ENCODE measurements at places on chromosomes 12 and 14.

DNA sequence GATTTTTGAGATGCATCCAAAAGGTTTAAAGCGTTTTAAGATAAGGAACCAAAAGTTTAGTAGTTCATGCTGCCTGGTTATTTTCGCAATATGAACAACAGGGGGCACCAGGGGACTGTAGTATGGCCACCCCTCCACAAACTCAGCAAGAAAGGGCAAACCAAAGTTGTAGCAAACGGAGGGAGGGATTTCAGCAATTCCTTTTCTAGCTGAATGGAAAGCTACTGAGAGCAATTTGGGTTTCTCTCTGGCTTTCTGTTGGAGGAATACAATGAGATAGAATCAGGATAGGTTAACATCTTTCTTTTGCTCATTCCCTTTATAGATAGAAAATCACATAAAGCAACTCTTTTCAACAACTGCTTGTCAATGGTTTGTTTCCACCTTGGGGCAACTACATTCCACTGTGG, 62.5 kb downstream of the DRAM1 start:
- peak; percentile 87 for DNase-seq

DNA sequence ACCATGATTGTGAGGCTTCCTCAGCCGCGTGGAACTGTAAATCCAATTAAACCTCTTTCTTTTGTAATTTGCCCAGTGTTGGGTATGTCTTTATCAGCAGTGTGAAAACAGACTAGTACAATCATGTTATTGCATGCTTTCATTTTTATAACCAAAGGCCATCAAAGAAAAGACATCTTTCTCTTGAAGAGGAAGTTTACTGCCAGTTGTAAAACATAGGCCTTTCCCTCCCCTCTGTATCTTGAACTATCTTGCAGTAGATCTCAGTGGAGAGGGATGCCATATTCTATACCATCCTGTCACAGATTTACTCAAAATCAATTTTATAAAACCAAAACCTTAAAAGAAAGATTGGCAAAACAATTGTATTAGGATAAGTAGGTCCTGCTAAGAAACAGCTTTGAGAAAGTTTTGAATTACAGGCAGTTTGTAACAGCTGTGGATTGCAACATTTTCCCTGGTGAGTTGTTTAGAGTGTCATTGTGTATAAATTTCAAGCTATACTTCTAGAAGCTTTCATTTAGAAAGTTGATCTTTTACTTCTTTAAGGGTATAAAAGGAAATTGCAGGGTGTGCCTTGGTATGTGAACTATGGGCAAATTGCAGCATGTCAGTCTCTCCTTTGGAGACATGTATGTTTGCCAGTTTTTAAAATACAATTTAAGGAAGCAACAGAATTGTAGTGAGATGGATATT, 128.0 kb downstream of the ATP23 start:
- DNase-seq, result no peak

DNA sequence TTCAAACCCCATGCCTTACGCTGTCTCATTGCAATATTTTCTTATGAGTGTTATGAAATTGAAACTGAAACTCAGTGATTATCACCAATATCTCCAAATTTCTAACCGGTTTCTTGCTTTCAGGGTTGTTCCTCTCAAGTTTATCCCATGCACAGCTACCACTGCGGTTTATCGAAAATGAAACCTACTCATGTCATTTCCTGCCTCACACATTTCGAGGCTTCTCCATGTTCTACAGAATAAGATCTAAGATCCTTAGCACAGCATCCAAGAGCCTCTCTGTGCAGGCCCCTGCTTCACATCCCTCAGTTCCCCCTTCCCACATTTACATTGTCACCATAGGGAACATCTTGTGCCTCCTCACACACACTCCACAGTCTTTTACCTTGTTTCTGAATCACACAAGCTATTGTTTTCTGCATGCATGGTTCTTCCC, 45.5 kb upstream of the FAR2 start:
- DNase-seq, result no peak

DNA sequence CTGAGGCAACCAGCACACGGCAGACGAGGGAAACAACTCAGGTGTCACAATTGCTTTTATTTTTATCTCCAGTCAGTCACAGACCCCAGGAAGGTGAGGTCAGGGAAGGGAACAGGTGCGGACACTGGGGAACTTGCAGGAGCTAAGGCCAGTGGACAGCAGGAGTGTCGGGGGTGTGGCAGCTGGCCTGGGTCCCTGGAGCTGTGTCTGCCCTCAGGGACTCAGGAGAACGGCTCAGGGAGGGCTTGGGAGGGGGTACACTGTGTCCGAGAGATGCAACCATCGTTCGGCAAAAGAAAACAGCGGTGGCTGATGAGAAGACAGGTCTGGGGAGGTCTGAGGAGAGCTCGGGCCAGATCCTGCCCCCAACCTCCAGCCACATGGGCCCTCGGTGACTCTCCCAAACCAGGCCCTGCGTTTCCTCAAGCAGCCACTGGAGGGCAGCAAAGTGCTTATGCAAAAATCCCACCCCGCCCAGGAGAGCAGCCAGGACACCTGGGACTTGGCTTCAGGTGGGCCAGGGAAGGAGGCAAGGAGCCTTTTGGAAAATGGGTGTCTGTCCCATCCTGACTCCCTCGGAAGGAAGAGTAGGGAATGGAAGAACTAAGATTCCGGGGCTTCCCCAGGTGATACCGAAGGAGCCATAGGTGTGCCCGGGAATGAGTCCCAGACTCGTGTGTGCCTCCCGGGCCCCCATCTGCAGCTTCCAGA, 24.1 kb upstream of the BCDIN3D start:
- peak; percentile 94 for DNase-seq

DNA sequence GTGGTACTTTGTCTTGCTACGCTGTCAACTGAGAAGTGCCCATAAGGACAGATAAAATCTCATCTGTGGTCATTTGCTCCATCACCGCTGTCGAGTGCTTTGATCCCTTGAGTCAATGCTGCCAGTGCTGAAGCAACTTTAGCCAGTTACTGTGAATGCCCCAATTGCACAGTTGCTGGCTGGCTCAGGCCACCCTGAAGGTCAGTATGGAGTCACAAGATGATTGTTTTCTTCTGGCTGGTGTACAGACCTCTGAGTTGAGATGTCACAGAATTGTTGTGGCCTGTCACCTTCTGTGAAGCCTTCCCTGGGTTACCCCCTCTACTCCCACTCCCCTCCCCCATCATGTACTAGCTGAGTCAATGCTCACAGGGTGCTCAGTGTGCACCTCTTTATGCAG, 92.9 kb downstream of the PELI2 start:
- peak; percentile 24 for DNase-seq

GRCh38 chr12:97758194-97758501, 295.5 kb downstream of the RMST start:
- no peak for DNase-seq

DNA sequence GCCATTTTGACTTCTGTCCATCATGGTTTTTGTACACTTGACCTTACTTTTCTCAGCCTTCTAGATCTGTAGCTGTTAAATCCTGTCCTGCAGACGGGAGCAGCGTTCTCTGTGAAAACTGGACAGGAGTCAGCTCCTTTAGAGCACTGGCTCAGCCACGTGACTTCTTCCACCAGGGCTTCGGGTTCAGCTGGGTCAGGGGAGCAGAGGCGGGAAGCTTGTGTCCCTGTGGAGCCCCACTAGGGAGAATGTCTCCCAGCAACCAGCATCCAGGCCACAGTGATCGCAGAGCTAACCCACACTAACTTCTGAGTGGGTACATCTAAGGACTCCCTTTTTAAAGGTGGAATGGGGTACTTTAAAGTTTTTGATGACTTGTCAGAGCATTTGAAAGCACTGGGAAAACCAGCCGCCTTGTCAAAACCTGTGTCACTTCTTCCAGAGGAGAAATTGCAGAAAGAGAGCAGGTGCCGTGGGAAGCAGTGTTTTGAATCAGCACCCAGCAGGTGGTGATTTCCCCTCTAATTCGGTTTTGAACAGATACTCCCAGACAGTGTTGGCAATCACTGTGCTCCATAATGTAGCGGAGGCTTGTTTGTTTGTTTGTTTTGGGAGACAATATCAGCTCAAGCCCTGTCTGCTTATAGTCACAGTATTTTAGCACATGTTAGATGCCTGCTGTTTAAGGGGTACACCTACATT, 17.9 kb downstream of the DERA start:
- no peak for DNase-seq

GRCh38 chr12:87923361-87923760, 105.8 kb downstream of the C12orf50 start:
- no peak for DNase-seq

GRCh38 chr12:62050785-62051184, 209.4 kb upstream of the USP15 start:
- no peak for DNase-seq

GRCh38 chr12:19639781-19640415, 200.6 kb downstream of the AEBP2 start:
- no peak for DNase-seq

- no peak for DNase-seq
Measured at GRCh38 chr12:93836620-93837260, 159.6 kb downstream of the CRADD start.

DNA sequence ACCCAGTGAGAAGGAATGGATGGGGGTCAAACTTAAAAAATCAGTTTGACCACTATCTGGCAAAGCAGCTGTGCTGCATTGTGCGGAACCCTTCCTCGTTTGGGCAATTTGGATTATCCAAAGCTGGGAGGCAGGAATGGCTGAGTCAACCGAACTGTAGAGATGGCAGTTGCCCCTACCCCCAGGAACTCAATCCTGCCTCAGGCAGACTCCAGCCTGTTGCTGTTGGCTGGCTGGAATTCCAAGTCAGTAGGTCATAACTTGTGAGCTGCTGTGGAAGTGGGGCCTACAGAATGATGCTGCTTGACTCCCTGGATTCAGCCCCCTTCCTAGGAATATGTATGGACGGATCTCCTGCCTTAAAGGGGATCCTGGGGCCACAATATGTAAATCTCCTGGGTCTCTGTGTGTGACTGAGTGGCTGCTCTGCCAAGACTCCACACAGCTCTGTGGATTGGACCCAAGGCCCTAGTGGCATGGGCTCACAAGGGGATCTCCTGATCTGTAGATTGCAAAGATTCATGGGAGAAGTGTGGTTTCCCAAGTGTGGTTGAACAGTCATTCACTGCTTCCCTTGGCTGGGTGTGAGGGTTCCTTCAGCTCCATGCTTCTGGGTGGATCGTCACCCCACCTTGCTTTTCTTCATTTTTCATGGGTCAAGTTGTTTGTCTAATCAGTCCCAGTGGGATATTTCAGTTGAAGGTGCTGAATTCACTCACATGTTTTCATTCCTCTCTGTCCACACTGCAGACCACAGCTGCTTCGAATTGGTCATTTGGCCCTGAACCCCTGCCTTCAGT, 19.2 kb downstream of the LUM start:
- no peak for DNase-seq

- DNase-seq, result no peak
Measured at GRCh38 chr14:32104803-32105202, 27.7 kb downstream of the ARHGAP5 start.

DNA sequence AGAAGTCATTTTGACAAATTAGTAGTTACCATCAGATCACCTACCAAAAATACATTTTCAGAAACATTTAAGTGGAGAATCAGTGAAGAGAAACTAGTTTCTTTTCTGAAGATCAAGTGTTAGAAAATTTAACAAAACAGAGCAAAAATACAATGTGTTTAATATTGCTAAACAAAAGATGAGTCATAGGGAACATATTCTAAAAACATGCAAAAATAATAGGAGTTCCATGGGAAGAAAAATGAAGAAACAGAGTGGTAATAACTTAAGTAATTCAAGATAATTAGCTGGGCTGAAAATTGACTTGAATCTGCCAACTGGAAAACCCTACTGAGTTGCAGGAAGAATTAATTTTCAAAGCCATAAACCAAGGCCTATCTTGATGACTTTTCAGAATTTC, 111.5 kb upstream of the KITLG start:
- no peak for DNase-seq

DNA sequence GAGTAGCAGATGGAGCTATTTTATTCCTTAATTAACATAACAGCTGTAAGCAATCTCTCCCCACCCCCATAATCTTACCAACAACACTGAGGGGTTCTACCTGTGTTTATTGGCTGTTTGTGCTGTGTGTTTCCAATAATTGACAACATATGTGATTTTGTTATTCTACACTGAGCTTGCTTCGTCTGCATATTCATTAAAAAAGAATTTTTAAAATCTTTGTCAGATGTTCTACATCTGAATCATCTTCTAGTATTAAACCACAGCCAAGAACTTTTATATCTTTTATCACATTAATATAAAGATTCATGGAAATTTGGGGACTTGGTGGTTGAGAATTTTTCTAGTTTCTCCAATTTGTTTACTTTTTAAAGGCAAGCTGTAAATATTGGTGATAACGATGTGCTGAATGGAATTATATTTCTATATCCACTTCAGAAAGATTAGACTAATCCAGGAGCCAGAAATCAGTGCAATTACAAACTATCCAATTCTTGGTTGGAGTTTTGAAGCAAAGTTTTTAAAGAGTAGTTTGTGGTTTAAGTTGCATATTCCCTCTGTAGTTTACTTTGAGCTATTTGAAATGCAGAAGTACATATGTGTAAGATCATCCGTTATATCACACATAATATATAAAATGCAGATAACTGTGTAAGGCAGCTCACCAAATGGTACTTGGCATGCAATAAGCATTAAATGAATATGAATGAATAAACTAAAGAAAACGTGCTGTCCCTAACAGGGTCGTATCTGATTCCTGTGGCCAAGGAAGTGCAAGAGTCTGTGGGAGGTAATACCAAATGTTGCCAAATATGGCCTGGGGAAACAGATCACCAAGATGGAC, 206.9 kb downstream of the PELI2 start:
- no peak for DNase-seq

DNA sequence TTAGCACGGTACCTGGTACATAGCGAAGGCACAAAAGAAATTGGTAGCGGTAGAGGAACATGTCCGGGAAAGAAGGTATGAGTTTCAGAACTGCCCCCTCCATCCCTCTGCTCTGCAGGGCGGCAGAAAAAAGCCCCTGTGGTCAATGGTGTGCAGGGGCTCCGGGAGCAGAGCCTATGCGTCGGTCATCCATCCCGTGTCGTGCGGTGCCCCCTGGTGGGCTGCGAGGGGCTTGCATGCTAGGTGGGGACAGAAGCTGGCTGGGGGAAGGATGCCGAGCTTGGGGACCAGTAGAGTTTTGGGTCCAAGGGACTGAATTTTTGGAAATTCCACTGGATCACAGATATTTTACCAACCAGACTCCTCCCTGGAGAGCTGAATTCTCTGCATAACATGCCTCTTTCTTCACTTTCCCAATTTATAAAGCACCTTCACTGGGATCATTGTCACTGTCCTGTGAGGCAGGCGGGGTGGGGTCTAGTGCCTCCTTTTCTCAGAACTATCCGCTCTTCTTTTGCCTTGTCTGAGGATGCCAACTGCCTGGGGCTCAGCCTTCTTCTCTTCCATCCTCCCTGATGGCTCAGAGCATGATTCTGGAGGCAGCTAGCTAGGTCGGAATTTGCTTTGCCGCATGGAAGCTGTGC, 148.7 kb downstream of the SMOC1 start:
- peak; percentile 93 for DNase-seq

DNA sequence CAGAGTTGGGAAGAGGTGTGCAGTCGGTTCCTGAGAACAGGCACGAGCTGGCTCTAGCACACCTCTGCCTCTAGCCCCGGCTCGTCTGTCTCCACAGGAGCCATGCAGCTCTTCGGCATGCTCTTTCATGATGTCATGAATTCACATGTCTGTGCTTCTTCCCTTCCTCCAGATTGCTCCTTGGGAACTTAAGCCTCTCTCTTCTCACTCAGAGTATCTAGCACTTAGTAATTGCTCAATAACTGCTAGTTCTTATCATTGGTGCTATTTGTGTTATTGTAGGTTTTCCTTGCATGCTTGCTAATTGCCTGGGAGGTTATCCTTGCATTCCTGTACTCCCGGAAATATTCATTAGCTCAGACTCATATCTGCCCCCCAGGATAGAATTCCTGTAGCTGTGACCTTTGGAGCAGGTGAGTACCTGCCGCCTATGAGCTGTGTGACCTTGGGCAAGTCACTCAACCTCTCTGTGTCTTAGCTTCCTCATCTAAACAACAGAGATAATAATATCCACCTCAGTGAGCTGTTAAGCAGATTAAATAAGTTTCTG, 19.5 kb downstream of the FAM181A start:
- DNase-seq, result no peak

Data from Karpas-422 (cell line).